ENCODE measurements at places on chromosomes 6 and 20.

DNA sequence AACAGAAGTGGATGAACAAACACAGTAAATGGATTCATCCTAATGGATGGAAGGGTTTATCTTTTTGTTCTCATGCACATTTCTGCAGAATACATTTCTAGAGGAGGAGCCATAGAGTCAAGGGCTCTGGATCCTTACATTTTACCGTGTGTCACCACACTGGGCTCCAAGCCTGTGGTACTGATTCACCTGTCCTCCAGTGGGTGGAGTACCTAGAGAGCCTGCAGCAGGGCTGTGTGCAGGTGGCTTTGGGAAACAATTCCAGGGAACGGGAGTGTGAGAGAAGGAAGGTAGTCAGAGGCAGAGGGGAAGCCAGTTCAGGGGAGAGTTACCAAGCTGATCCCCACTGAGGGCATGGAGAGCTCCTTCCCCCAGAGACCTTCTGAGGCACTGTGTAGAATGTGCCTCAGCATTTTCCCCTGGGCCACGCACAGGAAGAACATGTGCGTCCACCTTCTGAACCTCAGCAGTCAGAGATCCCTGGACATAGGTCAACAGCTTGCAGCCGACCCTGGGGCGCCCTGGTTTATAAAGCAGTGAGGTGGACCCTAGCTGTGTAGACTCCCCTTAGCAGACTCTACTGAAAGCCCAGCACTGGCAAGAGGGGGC is 85.3 kb upstream of the SLC22A23 start:
- DNase-seq = no peak

GRCh38 chr20:56735084-56735642 is 106.1 kb downstream of the TFAP2C start:
- DNase-seq = no peak

GRCh38 chr20:49398401-49399144 is 83.9 kb downstream of the KCNB1 start:
- DNase-seq = no peak

DNA sequence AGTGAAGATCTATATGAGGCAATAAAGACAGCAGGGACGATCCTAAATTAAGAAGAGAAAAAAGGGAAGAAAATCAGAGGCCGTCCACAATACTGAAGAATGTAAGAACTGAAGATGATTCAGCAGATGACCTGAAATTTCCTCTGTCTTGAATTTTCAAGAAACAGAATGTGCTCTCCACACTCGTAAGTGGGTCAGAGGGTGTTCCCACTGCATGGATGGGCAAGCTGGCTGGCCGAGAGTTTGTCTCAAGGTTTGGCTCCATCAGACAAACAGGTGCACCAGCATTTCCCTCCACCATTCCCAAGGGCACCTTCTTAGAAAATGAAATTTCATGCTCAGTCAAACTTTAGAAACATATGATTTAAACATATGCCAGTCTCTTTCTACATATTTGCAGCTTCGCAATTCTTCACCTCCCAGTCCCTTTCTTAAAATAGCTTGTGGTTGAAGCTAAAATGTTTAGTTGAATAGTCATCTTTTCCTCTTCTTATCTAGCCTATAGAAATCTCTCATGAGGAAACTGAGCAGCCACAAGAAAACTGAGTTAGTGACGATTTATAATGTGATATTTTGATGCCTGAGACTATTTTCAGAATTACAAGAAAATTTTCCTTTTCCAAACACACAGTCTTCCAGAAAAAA is 576.4 kb downstream of the PRKN start:
- no peak for DNase-seq

DNA sequence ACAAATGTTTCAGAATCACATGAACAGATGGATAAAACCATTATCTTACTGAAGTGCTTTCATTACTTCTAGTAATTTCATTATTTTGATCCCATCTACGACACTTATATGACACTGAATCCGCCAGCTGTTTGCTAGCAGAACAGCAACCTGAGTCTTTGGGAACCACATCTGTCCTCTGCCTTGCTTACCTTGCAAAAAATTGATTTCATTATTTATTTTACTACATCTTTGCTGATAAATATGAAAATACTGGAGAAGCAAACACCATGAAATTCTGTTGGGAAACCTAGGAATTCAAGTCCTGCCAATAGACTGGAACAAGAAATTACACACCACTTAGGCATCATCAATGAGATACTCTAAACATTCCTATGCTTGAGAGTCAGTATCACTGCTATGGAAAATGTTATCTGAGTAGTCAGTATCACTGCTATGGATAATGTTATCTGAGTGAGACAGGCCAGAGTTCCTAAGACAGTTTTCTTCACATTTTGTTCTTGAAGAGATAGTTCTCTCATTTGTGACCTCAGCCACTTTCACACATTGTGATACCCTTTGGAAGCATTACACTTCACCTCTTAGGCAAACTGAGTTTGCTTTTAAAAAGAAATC is 91.9 kb downstream of the PDE10A start:
- DNase-seq = no peak

DNA sequence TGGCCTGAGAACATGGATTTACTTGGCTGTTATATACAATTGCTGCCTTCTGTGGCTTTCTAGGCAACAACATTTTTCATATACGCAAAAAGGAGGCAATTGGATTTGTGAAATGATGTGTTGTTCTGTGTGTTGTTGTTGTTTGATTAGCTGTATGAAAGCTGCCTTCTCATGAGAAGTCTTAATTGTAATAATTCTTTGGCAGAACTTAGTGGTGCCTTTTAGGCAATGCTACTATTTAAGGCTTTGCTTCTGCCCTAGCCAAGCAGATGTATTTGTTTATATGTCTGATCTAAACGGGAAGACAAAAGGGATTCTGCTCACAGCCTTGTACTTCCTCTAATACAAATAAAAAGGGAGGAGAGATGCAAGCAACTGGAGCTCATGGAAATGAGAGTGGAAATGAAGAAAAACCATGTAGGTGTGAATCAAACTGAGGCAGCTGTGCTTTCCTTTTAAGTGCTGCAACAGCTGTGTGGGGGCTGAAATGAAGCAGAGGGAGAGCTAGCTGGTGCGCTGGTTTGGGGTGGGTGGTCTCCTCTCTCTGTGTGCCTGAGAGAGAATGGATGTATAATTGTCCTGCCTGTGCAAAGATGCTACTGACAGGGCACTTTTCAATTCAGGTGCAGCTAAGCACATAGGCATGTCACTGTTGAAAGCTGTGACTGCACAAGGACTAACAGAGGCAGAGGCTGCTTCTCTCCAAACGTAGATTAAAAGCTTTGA is 386.9 kb upstream of the MAN1A1 start:
- no peak for DNase-seq

DNA sequence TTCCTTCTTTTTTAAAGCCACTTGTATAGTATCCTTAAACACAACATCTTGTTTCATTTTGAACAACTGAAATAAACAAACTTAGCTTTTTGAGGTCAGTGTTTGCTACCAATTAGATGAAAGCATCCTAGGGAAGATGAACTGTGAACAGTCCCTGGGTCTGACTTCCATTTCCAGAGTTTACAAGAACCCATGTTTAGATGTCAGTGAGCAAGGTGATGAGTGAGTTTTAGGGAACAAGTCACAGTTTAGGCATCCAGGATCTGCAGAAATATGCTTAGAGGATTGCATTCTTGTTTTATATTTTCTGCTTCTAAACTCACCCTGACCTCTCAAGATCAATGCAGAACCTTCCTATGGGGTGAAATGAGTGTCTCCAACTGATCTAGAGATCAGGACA is 3.0 kb downstream of the ZC2HC1B start:
- no peak for DNase-seq

DNA sequence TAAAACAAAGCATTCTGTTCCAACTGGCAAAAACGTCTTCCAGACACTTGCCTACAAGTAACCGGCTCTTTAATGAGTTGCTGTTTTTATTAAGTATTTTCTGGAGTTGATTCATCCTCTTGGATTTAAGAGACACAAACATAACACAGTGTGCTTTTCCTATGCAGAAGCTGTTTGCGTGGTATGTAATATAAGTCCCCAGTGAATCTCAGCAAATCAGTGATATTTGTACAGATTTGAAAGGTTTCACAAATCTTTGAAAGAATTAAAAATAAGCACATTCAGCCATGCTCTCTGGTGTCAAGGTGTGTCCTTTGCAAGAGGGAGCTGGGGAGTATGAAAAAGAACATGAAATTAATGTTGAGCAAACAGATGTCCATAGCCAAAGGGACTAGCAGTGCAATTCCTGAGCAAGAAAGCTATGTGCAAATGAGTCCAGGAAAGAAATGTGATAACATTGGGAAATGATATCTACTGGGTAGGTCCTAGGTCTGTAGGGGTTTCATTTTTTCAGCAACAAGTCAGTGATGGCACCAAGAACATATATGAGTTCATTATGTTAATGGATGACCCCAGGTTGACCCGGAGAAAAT is 170.1 kb upstream of the PHACTR1 start:
- DNase-seq = no peak

GRCh38 chr6:166540631-166541331 is 45.7 kb downstream of the RAMACL start:
- peak; percentile 43 for DNase-seq

- no peak for DNase-seq
Observed at GRCh38 chr6:163008186-163008585, 280.4 kb downstream of the PACRG start.

- no peak for DNase-seq
Observed at GRCh38 chr6:100846276-100846675, 34.9 kb downstream of the ASCC3 start.

- no peak for DNase-seq
Observed at GRCh38 chr6:25035512-25036435, 100.0 kb upstream of the RIPOR2 start.

- no peak for DNase-seq
Observed at GRCh38 chr20:36070451-36070850, 84.1 kb upstream of the EPB41L1 start.

GRCh38 chr6:79742030-79742429 is 110.9 kb downstream of the SH3BGRL2 start:
- DNase-seq = no peak

GRCh38 chr20:37521061-37521771 is at the start of gene NNAT:
Gene NNAT (plus strand): TSS chr20:37521250. CDS start chr20:37521332, 82 bp downstream.
- DNase-seq = no peak

DNA sequence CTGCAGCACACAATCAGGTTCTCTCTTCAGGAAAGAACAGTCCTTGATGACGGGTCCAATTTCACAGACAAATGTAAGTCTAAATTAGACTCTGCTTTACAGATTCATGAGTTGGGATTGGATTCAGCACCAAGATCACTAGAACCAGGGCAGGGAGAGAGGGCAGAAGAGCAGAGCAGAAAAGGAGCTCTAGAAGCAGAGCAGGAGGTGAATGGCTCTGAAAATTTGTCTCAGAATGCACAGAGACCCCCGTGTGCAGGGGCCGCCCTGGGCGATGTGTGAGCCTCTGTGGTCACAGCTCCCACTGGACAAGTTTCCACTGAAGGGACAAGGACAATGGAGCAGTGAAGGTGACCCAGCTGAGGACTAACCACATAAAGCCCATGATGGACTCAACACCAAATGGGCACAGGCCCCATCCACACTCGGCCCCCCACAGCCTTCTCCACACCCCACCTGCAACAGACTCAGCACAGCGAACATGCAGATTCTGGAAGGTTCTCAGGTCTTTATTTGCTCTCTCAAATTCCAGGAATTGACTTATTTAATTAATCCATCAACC is 3.5 kb downstream of the HLA-B start:
- DNase-seq = peak; percentile 23

DNA sequence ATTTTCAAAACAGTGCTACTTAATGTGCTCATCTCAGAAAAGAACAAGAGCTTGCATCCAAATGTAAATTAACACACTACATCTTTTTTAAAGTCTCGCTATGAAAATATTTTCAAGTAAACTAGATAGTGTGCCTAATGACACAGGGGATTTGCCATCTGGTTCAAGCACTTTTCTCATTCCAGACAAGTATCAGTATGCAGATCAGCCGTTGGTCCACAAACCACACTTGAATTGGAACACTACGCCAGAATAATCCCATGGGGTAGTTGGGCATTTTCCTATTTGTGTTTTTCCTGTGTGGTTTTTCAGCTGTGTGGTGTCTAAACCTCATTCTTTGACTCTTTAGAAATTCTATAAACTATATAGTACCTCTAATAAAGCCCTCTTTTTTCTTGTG is 256.2 kb downstream of the EPHA7 start:
- no peak for DNase-seq

DNA sequence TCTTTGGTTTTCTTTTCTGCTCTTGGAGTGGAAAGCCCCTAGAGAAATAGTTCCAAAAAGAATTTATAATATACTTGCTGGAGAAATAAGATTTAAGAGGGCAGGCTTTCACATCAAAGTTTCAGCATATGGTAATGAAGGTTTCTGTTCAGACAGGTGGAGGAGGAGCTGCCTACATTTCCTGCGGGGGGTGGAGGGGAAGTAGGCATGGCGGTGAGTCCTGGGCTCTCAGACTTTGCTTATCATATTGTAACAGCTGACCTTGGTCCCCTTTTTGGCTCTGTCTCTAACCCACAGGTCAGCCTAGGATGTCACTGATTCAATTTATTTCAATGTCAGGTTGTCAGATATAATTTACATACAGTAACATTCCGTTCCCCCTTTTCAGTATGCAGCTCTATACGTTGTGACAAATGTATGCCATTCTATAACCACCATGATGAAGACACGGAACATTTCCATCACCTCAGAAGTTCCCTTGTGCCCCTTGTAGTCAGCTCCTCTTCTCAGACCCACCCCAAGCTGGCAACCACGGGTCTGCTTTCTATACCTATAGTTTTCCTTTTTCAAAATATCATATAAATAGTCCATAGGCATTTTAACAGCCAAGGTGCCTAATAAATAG is 77.6 kb upstream of the GGTLC1 start:
- peak; percentile 15 for DNase-seq

GRCh38 chr20:1895674-1896483 is 672 bp downstream of the SIRPA start:
- DNase-seq = no peak

DNA sequence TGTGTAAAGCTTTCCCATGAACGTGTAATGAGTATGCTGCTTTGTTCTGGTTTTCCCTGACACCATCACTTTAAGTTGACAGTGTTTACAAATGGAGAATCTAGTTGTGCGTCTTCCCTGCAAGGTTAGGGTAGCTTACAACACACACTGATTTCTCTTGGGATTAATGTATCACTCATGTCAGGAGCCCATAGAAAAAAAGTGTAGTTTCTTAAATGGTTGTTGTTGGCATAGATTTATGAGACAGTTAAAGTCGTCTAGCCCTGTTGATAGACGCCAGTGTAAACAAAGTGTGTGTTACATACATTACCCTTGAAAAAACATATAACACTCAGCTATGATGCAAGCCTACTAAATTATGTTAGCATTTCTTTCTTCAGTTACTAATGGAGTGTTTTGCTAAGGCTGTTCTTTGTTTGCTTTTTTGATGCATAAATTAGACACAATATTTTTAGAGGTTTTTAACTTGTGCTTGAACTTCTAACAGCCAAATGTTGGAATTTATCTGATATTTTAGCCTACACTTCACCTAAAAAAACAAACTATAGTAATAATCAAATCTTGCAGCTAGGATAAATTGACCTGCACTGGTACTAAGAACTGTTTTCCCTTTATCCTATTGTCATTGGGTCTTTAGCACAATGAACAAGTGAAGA is 88.6 kb downstream of the RNF217 start:
- DNase-seq = no peak

- DNase-seq = no peak
Observed at GRCh38 chr6:158648682-158649131, 1.1 kb upstream of the SYTL3 start.

All from activated CD4-positive, alpha-beta T cell treated with anti-CD3 and anti-CD28 coated beads, Interleukin-2, amount 50 U/mL, for 1 hour (primary cell).